Thymus (tissue), 14 donors: ENCODE measurements at places on chromosomes 5 and 9.

- no peak for DNase-seq
These were observed 75.1 kb downstream of the HSD17B4 start for GRCh38 chr5:119527351-119527750.

GRCh38 chr9:27528886-27529315 is 713 bp downstream of the MOB3B start:
- peak; percentile 7 for DNase-seq

- no peak for DNase-seq
These were observed 142.1 kb downstream of the XRCC4 start for GRCh38 chr5:83219495-83219894.

- DNase-seq = no peak
These were observed 64.0 kb upstream of the TUSC1 start for GRCh38 chr9:25742256-25742655.

GRCh38 chr9:134263596-134263995 is 62.7 kb upstream of the RXRA start:
- no peak for DNase-seq

DNA sequence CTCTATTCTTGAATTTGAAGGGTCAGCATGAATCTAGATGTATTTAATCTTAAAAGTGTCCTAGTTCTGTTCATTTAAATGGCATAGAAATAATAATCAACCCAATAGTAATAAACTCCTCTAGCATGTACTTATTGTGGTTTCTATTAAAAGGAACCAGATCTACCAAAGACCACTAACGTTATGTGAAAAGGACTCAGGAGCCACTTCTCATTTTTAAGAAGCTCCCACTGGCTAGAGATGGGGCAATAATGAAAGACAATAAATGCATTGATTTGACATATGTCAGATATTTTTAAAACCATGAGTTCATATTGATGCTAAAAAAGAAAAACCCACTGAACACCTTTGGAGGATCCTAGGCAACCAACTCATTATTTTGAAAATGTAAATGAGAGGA is 191.9 kb downstream of the ATP10B start:
- no peak for DNase-seq

DNA sequence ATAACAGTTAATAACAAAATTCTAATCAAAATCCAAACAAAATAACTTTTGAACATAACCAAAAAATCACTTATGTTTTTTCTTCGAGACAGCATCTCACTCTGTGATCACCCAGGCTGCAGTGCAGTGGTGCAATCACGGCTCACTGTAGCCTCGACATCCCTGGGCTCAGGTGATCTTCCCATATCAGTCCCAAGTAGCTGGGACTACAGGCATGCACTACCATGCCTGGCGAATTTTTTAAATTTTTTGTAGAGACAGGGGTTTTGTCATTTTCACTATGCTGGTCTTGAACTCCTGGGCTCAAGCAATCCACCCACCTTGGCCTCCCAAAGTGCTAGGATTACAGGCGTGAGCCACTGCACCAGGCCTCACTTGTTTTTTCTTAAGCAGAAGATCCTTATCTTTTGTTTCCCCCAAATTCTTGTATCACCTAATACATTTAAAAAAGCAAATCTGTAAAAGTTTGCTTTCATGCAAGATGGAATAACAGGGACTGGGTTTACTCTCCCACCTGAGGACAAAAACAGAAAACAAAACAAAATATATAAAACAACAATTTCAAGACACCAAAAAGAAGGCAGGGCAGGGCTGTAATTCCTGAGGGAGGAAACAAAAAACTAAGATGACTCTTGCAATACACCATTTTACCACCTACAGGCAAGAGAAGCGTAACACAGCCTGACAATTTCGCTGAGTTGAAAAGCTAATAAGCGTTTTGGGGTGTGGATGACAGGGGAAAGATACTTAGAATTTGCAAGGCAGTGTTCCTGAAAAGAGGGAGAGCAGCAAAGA is 71.4 kb downstream of the RAPGEF6 start:
- DNase-seq = no peak

GRCh38 chr9:103225702-103226646 is 230.8 kb downstream of the CYLC2 start:
- DNase-seq = no peak

DNA sequence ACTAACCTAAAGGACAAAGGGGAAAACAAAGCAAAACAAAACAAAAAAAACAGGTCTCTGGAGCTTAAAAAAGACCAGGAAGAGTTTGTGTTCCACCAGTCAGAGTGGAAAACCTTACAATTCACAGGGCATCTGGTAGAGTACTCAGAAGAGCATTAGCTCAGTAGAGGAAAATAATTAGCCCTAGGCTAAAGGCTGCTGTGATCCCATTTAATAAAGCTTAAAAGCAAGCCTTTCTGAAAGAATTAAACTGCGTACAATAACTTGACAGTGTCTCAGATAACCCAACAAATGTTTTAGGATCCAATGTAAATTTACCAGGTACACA is 7.3 kb downstream of the ECM2 start:
- DNase-seq = no peak
